ENCODE measurements at places on chromosomes 6 and 20.

GRCh38 chr6:75819776-75820487 is 70.9 kb downstream of the MYO6 start:
- DNase-seq = no peak

DNA sequence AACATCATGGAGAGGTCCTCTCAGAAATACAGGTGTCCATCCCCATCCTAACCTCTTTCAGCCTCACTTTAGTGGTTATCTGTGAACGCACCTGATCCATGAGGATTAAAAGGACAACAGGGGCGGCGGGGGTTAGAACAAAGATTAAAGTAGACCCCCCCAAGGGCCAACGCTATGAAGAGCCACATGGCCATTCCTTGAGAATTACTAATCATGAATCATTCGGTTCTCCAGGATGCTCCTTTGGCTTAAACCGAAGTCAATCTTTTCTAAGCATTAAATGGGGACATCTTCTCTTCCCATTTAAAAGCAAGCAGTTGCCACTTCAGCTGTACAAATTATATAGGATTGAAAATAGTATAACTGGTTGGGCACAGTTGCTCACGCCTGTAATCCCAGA is 212.4 kb downstream of the GMPR start:
- DNase-seq = no peak

- peak; percentile 44 for DNase-seq
These were observed 48.6 kb downstream of the SLC2A10 start for GRCh38 chr20:46757754-46758678.

DNA sequence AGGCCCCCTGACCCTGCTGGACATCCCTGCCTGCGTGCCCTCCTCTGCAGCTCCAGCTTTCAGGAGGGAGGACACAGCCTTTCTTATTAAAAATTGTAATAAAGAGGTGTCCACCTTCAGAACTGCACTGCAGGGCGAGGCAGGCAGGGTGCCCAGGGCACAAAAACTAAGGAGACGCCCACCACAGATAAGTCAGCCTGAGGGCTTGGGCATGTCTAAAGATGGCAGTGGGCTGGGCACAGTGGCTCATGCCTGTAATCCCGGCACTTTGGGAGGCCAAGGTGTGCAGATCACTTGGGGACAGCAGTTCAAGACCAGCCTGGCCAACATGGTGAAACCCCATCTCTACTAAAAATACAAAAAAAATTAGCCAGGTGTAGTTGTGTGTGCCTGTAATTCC is 7.0 kb upstream of the C20orf144 start:
- DNase-seq = no peak

- no peak for DNase-seq
These were observed 43.2 kb downstream of the PPP1R3G start for GRCh38 chr6:5128351-5128750.

- DNase-seq = no peak
These were observed 37.6 kb downstream of the TTLL9 start for GRCh38 chr20:31908016-31908415.

GRCh38 chr20:49541733-49542513 is 26.0 kb downstream of the PTGIS start:
- DNase-seq = peak; percentile 86

DNA sequence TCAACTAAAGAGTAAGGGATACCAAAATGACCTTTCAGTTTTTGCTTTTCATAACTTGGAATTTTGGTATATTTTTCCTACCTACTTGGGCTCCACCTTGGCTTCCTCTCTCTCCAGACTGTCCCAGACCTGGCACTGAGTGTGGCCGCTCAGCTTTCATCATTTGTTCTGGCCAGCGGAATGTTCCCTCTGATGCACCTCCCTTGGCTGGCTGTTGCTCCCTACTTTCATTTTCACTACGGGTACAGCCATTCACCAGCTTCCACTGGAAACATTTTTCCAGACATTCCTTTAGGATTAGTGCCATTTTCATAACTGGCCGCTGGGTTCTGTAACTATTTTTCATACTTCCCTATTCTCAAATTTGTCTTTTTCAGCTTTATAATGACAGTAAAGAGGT is 487.4 kb downstream of the TENT5A start:
- DNase-seq = no peak

- no peak for DNase-seq
These were observed 437 bp upstream of the HLA-A start for GRCh38 chr6:29941916-29942274.

DNA sequence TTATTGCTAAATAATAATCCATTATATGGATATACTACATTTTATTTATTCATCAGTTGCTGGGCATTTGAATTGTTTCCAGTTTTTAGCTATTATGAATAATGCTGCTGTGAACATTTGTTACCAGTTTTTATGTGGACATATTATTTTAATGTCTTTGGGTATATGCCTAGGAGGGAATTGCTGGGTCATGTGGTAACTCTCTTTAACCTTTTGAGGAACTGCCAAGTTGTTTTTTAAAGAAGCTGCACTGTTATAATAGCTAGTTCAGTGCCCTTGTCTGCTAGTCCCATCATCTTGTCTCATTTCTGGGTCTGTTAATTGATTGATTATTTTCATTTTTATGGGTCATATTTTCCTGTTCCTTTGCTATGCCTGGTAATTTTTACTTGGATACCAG is 56.3 kb downstream of the FOXO3 start:
- no peak for DNase-seq

GRCh38 chr6:43277643-43278523 is 20.2 kb upstream of the SLC22A7 start:
- peak; percentile 94 for DNase-seq

GRCh38 chr6:24358219-24358821 is 461 bp upstream of the DCDC2 start:
- no peak for DNase-seq

DNA sequence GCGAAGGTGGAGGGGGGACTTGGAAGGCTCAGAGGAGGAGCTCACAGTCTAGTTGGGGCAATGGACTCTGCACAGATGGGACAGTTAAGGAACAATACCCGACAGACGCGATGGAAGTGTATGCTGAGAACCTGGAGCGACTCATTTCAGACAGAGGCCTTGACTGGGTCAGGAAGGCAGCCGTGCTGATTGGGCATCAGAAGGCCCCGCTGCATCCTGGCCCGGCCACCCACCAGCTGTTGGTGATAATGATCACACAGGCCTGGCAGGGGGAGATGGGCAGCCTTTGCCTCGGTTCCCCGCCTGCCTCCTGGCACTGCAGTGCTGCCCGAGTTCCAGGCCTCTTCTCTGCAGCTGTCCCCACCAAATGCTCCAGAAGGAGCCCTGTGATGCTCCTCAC is 62.4 kb downstream of the MDGA1 start:
- DNase-seq = no peak

DNA sequence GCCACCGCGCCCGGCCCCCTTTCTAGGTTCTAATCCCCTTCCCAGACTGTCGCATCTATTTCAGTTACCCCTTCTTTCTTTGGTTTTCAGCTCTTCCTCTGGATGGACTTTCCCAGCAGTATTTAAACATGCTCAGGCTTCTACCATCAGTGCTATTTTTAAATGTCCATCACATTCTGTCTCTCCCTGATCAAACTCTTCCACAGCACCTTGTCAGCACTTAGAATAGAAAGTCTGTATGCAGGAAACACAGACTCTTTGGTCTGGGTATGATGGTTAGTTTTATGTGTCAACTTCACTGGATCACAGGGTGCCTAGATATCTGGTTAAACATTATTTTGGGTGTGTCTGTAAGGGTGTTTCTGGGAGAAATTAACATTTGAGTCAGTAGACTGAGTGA is 297.8 kb upstream of the ECI2 start:
- DNase-seq = peak; percentile 4

DNA sequence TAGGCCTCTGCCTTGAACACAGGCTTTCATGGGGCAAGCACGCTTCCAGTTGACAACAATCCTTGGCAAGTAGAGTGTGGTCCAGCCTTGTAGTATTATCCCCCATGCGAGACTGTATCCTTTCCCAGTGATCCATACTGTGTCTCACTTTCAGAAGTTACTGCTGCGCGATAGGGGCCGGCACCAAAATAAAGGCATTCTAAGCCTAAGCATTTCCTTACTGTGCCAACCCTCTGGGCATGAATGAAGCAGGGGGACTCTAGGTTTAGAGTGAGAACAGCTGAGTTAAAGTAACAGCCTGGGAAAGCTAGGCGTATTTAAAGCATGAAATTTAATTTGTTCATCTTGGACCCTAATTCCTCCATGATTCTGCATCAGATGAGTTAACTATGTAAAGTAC is 39.4 kb downstream of the CD164 start:
- DNase-seq = no peak

DNA sequence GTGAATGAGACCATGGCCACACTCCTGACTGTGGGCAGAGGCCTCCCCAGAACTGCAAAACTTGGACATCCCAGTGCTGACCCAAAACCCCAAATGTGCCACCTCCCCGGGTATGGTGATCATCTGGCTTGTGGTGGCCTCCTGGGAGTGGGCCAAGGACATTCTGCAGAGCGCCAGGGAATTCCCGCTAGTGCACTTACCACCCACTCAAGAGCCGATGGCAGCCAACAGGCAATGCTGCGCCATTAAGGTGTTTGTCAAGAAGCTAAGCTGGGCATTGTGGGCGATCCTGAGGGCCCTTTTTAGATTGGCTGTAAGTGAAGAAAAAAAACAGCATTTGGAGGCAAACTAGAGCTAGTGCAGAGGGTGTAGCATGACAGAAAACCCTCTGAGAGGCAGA is 9.4 kb downstream of the MMP24 start:
- DNase-seq = no peak

GRCh38 chr6:44367681-44368080 is 19.8 kb upstream of the CDC5L start:
- no peak for DNase-seq

DNA sequence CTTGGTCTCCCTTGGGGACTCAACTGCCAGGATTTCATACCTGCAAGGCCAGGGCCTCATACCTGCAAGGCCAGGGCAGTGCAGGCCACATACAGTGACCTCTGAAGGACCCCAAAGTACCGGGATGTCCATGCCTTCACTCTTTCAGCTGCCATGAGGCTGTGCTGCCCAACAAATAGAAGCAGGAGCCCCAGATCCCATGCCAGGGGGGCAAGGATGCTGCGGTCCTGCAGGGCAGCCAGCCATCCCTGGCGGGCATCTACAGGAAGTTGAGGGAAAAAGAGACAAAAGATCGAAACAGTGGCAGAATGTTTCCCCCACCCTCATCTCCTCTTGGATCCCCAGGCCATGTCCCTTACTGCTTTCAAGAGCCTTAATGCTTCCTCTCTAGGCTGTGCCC is 799 bp downstream of the NRM start:
- DNase-seq = no peak

DNA sequence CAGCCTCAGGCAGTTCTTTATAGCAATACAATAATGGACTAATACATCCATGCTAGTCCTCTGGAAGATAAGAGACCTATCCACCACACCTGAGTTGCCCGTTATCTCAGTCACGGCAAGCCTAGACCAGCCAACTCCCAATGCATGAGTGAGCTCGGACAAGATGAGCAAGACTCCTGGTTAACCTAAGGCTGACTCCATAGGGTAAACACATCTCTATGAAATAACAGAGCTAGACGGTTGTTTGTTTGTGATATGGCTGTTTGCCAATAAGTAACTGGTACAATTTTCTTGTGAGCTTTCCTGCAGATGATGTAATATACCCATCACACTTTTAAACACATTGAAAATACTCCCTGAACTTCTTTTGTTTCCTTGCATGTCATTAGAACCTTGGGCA is 70.6 kb upstream of the PHACTR1 start:
- no peak for DNase-seq

- peak; percentile 36 for DNase-seq
These were observed 314.0 kb upstream of the RSPO3 start for GRCh38 chr6:126804332-126805064.

- DNase-seq = no peak
These were observed 33.6 kb upstream of the PREX1 start for GRCh38 chr20:48861444-48861843.

- no peak for DNase-seq
These were observed 26.1 kb upstream of the GABRR1 start for GRCh38 chr6:89243331-89243629.

All from small intestine (tissue), 16 donors.